Activated naive CD4-positive, alpha-beta T cell treated with anti-CD3 and anti-CD28 coated beads for 36 hours (primary cell): ENCODE measurements at places on chromosomes 5 and 9.

- no peak for DNase-seq
Measured at GRCh38 chr5:80623999-80624398, 30.5 kb upstream of the MSH3 start.

GRCh38 chr5:122674385-122674784 lies 100.5 kb upstream of the SNX2 start:
- DNase-seq = no peak

GRCh38 chr5:78275998-78276543 lies 18.4 kb downstream of the AP3B1 start:
- DNase-seq = no peak

DNA sequence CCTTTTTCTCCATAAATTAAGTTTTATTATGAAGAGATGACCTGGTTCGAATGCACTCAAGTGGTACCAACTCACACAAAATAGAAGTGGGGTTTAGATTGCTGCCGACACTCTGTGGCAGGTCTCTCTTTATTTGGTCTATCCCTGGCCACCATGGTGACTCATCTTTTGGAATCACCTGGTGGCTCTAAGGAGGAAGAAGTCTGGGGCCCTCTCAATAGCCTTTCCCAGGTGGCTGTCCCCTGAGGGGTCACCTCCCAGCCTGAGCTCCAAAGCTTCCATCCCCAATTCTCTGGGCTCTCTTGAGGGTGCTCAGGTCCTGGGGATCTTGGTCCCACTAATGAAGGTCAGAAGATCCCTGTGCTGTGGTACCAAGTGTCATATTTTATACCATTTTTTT lies 136.8 kb downstream of the MVB12B start:
- DNase-seq = no peak

DNA sequence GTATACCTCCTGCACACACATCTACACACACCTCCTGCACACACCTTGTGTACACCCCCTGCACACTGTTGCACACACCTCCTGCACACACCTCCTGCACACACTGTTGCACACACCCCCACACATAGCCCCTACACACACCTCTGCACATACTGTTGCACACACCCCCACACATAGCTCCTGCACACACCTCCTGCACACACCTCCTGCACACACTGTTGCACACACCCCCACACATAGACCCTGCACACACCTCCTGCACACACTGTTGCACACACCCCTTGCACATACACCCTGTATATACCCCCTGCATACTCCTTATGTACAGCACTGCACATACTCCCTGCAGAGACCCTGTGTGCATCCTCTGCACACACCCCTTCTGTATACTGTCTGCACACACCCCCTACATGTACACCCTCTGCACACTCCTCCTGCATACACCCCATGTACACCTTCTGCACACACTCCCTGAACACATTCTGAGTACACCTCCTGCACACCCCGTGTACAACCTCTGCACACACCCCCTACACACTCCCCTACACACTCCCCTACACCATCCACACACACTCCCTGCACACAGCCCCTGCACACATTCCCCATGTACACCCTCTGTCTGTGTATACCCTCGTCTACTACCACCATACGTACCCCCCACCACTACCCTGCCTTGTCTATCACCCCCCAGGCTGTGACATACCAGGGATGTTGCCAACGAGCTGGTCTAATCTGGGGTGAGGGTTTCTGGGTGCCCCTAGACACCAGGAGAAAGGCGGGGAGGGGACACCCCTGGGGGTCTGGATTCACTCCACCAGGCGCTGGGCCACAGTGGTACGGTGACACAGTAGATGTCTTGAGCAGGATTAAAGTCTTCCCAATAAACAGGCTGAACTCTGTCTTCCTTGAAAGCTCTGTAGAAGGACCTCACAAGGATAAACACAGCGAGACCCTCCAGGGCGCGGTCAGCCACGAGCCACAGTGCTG lies 1.1 kb upstream of the CEP72 start:
- no peak for DNase-seq

DNA sequence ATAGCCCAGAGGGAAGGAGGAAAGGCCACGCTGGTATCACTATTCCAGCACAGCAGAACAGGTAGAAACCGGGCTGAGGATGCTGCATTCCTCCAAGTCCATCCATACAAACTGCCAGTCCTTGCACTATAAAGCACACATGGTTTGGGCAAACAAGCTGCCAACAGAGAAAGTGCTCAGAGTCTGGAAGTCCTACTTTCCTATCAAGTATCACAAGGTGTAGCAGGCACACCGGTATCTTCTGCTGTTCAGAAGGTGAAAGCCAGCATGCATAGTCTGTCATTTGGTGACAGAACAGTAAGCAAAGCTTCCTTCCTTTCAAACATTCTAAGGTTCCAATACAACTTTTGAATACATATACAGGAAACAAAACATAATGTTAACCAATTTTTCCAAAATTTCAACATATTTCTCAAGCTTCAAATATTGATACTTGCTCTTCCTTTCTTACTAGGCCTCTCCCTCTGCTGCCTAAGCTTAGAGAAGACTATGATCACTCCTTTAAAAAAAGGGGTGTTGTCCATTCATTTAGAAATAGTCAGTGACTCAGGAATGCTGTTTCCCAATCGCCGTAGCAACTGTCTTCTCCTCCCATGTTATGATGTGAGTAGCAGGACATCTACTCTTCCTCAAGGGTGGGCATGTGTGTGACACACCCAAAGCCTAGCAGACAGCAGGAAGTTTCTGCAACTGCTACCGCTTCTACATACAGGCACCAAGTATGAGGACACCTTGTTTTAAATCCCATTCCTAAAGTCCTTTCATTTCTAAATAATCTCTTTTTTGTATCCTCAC lies 14.7 kb downstream of the DIAPH1 start:
- peak; percentile 57 for DNase-seq

DNA sequence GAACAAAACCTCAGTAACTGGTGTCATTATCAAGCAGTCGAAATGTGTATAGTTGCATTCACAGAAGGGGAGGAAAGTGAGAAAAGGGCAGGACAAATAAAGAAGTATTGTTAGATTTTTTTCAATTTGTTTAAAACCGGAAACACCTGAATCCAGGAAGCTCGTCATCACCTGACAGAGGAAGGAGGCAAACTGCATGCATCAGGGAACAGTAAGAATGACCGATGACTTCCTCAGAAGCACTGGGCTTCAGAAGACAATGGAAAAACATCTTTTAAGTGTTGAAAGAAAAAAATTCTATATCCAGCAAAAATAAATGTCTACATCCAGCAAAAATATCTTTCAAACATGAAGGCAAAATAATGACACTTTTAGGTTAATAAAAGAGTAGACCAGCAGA lies 29.5 kb downstream of the PLEKHG4B start:
- no peak for DNase-seq

- DNase-seq = no peak
Measured at GRCh38 chr5:138595180-138595795, 20.1 kb upstream of the HSPA9 start.

DNA sequence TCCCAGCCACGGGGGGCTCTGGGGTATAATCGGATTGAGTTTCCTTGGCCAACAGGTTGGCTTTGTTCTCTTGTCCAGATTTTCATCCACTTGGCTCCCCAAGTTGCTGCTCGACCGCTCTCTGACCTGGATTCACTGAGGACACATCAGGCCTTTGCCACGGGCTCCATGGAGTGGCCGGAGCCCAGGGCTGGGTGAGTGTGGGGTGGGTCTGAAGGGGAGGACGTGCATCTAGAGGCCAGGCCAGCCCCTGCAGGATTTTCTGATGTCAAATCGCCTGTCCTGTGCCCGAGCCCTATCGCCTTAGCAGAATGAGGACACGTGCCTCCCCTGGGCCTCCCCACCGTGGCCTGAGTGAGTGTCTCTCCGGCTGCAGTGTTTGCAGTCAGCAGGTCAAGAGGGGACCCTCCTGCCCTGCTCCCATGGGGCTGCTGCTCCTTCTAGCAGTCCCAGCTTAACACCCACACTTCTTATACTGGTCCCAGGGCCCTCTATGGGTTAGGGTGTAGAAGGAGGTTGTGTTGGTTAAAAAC lies 89.1 kb upstream of the BOD1 start:
- no peak for DNase-seq

GRCh38 chr9:77877976-77878375 lies 153.6 kb downstream of the GNAQ start:
- no peak for DNase-seq

DNA sequence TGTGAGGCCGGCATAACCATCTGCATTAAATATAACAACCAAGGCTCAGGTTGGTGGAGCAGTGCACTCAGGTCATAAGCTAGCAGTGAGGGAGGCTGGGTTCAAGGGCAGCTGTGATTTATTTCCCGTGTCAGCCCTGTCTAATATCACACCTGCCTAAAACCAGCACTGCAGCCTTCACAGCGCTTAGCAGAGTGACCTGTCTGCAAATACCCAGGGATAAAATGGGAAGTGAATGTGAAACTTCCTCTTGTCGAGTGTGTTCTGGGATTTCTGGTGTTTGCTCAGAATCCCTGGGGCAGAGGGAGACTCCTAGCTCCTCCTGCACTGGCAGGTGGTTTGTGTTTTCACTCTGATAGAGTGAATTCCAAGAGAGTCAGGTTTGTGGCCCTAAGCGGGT lies 57.5 kb downstream of the ZNF510 start:
- no peak for DNase-seq

GRCh38 chr5:136769900-136770684 lies 404.7 kb upstream of the TRPC7 start:
- DNase-seq = peak; percentile 56

GRCh38 chr5:135163391-135163790 lies 129.4 kb upstream of the PITX1 start:
- DNase-seq = no peak

DNA sequence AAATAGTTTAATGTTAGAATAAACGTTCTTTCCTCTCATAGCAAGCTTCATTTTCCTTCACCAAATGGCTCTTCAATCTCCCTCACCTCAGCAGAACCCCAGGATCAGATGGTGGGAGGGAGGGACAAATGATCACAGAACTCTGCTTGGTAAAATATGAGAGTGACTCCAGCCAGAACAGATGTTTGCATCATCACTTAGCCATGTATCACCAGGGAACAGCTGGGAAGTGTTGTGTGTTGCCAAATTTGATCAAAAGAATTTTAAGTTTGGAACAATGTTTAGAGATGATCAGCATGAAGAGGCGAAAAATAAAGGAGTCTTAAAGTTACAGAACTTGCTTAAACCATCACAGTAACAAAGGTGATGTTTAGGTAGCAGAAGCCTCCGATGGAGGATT lies 115.7 kb downstream of the FRMD3 start:
- DNase-seq = no peak

DNA sequence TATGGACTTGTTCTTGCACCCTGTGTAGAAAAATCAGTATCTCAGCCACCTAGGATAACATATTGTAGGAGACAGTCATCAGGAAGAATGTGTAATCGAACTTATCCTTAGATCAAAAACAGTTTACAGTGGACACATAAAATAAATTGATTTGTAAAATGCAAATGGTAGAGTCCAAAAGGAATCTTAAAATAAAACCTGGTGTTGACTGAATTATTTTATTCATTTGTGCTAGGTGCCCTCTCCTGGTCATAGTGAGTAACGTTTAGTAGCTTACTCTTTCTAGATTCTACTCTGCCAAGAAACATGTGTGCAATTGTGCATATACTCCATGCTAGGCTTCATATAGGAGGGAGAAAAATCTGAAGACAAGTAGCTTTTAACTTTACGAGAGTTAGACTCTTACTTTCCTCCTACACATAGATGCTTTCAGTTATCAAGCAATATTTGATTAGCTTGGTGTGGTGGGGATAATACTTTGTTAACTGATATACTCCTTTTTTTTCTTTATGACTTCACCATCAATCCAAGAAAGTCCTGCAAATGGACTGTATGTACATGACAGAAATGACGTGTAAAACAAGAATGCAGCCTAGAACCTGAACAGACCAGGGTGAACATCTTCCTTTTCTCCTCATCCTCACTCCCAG lies 23.7 kb upstream of the LOX start:
- no peak for DNase-seq

- no peak for DNase-seq
Measured at GRCh38 chr5:107455111-107455544, 215.6 kb downstream of the EFNA5 start.

- no peak for DNase-seq
Measured at GRCh38 chr9:126360073-126360472, 33.4 kb downstream of the MVB12B start.

DNA sequence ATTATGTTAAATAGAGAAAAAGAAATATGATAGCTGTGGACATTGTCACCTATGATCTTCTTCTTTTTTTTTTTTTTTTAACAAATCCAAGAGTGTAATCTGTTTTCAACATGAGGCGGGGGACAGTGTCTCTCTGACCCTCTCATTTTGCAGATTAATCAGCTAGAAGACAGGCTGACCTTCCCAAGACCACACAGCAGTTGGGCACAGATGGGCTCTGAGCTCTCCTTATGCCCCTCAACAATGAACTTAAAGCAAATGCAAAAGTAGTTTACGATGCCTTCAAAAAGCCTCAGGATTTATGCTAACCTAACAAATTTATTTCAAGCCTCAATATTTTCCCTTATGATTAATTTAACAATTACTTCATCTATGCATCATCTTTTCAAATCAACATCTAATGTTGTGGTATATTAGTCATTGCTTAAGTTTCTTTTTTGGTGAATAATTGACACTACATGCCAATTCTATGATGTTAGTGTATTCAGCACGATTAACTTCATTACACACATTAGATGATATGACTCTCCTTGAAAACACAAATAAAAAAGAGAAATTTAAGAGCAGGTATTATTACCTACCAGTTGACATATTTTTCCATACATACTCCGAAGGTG lies 7.4 kb downstream of the NFIL3 start:
- no peak for DNase-seq

GRCh38 chr9:129458155-129458661 lies 162.7 kb downstream of the C9orf50 start:
- DNase-seq = peak; percentile 79

GRCh38 chr9:83956436-83957247 lies 23.4 kb downstream of the HNRNPK start:
- DNase-seq = peak; percentile 75

DNA sequence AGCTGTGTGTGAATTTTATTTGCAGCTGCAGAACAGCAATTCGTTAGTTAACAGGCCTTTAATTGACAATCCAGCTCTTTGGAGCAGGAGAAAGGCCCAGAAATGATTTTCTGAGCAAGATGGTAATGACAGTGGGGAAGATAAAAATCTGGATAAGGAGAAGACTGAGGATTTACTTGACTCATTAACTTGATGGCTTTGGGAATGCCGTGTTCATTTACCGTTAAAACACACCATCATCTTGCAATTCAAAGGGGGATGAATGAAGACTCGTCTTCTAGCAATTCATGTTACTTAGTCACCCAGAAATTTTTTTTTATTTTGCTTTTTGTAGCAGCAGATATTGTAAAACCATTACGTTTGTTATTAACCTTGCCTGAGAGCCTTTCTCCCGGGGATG lies 52.0 kb downstream of the PTTG1 start:
- no peak for DNase-seq
